ENCODE measurements at places on chromosomes 5 and 9.

DNA sequence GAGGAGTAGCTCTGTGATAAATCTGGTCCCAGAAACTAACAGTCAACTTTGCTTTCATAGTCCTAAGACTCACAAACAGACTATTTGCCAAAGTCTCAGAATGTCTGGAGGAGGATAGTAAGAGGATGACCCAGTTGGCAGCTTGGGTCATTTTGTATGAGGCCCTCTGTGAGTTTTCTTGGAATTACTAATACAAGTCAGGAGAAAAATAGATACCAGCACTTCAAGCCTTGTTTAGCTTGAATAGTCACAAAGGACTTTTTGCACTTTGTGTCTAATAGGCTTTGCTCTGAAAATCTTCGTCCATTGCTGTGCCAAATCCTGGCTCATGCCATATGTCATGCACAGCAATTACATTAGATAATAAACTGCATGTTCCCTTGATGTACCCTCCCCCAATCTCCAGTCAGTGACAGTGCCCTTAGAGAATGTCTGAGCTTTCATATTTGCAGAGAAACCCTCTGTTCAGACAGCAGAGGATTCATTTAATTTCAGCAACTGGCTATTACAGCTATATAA lies 612.8 kb downstream of the CSNK1G3 start:
- no peak for DNase-seq

GRCh38 chr5:127518319-127518621 lies 830 bp downstream of the PRRC1 start:
- DNase-seq, result peak; percentile 35

- DNase-seq, result no peak
Measured at GRCh38 chr5:148760945-148761638, 65.3 kb upstream of the ADRB2 start.

GRCh38 chr9:99516657-99517049 lies 294.6 kb downstream of the SEC61B start:
- no peak for DNase-seq

GRCh38 chr5:156109317-156110023 lies 217.5 kb upstream of the SGCD start:
- DNase-seq, result no peak

DNA sequence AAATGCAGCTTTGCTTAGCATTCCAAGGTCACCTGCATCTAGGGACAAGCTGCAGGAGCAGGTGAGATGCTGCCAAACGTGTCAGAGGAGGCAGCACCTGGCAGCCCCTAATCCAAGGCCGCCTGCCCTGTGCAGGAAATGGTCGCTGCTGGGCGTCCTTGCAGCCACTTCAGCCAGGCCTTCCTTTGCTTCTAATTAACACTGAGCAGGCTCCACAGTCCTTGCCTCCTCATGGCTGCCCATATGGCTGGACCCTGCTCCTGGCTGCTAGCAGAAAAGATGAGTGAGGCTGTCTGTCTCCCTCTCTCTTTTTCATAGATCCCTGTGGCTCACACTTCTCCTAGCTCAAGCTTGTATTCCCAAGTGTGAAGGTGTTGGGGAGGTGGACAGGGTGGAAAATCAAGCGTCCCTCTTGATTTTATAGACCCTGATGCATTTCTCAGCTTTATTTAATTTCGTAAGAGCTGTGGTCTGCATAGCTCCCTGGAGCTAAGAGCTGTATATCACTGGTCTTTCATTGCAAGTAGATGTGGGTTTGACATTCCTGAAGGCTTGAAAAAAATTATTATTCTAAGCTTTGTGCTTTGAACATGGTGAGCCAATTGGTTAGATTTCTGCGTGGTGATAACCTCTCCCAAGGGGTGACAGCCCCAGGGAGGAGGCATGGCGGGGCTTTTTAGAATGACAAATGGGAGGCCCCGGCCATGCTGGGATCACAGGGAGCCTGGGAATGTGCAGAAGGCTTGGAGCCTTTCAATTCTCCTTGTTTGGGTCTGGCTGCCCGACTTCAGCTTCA lies 193.8 kb downstream of the SLIT3 start:
- DNase-seq, result no peak

- peak; percentile 20 for DNase-seq
Measured at GRCh38 chr5:132227485-132228240, at the start of gene P4HA2. P4HA2 (minus strand) TSS chr5:132227853; CDS start chr5:132218626, 9,227 bp downstream.

DNA sequence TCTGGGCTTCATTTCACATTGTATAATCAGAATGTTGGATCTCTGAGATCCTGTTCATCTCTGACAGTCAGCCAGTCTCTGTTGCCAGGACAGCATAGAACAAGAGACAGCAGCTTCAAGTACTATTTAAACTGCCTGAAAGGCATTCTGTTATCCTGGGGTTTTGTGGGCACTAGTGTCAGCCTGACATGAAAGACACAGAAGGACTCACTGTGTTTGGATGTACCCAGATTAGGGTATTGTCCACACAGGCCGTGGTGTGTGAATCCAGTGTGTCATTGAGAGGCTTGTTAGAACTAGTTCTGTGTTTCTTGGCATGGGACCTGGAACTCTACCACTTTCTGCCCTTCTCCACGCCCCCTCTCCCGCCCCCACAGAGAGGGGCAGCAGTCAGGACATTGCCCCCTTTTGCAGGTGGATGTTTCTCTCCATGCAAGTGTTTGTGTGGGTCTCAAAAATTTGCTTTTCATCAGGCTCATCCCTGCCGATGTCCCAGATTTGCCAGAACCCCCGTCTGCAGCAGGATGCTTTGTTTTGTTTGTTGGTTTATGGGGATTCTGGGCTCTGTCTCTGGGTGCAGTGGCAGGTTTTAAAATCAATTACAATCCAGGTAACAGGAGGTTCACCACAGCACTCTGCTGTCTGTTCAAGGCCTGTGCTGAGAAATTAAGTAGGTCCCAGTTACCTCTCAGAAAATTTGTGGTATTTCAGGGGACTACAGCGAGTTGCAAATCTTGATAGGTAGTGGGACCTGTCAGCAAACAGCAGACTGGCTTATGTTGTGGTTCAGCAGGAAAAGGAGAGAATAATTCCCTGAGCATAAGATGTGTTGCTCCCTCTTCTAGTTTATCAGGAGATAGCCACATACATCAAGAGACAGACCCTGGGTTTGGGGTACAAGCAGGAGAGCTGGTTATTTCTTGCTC lies 144.6 kb downstream of the DOCK2 start:
- no peak for DNase-seq

- DNase-seq, result peak; percentile 40
Measured at GRCh38 chr9:137127301-137128157, 11.4 kb upstream of the GRIN1 start.

- DNase-seq, result no peak
Measured at GRCh38 chr9:101027236-101027635, 1.3 kb upstream of the PLPPR1 start.

GRCh38 chr5:4372481-4372880 lies 767.6 kb upstream of the ADAMTS16 start:
- no peak for DNase-seq

- no peak for DNase-seq
Measured at GRCh38 chr9:127444921-127445850, 6.0 kb downstream of the RPL12 start.

GRCh38 chr9:90774682-90775081 lies 26.9 kb upstream of the SYK start:
- DNase-seq, result no peak

Measured in CD4-positive, alpha-beta T cell treated with Interleukin-2 at 100 ng/mL for 4 hours (primary cell).